NCI-H1105 (cell line): ENCODE measurements at places on chromosomes 11 and 22.

DNA sequence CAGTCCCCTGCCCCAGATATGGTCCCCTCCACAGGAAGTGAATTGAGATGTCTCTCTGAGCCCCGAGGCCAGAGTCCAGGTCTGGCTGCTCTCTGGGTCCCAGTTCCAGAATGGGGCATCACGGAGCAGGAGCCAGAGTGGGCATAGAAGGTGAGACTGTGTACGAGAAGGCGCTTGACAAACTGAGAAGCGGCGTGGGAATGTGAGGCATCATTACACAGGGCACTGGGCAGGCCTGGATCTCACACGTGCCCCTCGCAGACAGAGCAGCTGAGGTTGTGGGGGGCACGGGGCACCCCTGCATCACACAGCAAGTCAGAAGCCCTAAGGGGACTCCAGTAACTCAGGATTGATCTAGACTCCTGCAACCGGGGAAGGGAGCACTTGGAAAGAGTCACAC lies 9.2 kb downstream of the STARD10 start:
- no peak for DNase-seq

GRCh38 chr11:64896448-64897022 lies 18.1 kb upstream of the EHD1 start:
- no peak for DNase-seq

DNA sequence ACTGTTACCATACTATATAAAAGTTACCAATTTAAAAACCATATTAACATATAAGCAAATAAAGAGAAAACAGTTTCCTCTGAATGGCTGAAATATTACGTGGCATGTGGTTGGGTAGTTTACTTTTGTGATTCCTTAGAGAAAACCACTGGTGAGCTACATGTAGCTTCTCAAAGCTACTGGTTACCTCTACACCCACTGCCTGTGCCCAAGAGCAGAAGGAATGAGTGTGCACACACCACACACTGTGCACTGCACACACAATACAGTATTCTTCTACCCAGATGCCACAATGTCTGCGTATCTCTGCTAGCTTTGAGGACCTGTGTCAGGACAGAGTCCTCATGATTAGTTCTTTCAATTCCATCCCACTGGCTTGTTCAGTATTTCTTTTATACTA lies 25.5 kb upstream of the YPEL1 start:
- no peak for DNase-seq

- DNase-seq = no peak
These were observed 96.5 kb upstream of the NCAM1 start for GRCh38 chr11:112864672-112865071.

- DNase-seq = no peak
These were observed 9.0 kb upstream of the CDC42EP2 start for GRCh38 chr11:65305501-65306268.

DNA sequence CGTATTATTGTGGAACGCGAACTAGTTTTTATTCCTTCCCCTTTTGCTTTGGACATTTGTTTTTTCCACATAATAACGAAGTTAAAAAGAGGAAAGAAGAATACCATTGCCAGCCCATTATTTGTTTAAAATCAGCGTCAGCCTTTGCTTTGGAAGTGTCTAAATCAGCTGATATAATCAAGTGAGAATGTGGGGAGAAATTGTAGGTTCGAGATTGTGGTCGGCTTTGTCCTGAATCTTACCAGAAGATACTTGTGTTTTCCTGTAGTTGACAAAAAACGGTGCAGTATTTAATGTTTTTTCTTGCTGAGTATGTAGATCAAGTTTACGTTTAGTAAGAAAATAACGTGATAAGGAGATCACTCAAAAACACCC lies 935 bp downstream of the ZNF143 start:
- DNase-seq = peak; percentile 4

DNA sequence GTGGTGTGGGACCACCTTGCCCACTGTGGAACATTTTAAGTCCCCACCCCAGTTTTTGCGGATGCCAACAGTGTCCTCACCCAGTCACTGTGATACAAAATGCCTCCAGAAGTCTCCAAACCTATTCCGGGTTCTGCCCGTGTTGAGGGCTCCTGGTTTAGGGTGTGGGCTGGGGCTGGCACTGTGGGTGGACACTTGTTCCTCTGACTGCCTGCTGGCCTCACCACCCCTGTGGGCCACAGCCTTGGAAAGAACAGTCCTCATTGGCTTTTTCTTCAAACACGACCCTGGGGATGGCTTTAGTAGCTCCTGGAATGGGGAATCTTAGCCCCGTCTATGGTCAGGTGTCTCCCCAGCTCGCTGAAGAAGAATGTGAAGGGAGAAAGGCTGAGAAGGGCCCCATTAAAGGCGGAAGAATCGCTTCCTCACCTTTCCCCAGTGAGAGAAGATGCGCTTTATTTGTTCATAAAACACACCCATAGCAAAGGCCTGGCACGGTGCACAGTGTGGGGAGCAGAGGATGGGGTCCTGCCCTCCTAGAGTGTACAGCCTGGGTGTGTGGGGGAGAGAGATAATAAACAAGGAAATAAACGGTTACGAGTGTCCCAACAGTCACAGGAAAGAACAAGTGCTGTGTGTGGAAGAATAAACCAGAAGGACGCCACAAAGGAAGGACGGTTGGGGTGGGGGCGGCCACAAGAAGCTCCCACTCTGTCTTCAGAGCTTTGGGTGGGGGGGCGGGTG lies 91.6 kb upstream of the SLC22A12 start:
- no peak for DNase-seq

DNA sequence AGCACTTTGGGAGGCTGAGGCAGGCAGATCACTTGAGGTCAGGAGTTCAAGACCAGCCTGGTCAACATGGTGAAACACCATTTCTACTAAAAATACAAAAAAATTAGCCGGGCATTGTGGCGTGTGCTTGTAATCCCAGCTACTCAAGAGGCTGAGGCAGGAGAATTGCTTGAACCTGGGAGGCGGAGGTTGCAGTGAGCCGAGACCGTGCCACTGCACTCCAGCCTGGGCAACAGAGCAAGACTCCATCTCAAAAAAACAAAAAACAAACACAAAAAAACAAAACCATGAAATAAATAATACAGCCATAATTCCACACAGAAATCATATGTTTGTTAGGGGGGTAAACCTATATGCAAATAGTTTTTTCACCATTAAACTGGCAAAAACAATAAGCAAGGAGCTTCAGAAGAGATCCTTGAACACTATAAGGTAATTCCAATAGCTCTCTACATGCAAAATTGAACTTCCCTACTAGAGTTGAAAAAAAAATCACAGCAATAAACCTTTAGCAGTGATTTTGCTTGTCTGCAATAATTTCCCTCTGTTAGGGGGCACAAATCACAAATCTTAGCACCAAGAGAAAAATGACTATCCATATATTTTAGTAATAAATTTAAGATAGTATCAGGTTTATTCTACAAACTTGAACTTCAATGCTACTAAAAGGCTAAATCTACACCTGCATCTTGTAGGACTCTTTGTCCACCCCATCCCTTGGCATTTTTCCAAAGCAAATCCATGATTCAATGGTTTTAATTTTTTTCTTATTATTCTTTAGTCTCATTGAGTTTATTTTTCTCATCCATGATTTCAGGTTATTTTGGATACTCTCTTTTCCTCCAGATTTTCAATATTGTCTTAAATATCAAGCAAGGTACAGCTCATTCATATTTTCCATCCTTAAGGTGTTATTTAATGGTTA lies 3.9 kb downstream of the CSTF3 start:
- peak; percentile 41 for DNase-seq

DNA sequence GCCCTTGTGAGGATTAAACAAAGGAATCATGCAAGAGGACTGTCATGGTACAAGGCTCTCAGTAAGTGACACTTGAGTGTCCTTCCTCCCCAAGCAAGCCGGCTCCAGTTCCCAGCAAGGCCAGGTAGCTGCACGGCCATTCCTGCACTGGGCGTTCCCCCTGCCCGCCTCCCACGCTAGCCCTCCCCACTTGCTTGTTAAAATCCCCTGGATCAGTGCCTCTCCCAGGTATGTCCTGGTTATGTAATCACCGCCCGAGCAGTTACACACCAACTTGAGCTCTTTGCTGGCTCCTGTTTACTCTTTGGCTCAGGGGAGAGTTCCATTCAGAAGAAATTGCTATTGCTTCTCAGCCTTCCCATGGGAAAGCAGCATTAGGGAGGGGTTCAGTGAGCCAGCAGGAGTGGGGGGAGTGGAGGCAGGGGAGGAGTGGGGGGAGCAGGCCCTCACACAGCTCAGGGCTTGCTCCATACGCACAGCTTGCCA lies 19.4 kb upstream of the MYEOV start:
- DNase-seq = no peak

- DNase-seq = no peak
These were observed 3.7 kb downstream of the PPP2R1B start for GRCh38 chr11:111762526-111762925.
